Trophoblast cell (in vitro differentiated cells and primary cell): ENCODE measurements at places on chromosomes 5 and 9.

GRCh38 chr9:110255034-110255462 lies 1.3 kb downstream of the TXN start:
- no peaks in the 10 kb centered on the region for H3K27me3 ChIP-seq
- no peaks in the 10 kb centered on the region for H3K36me3 ChIP-seq
- DNase-seq: no peak
- H3K27ac ChIP-seq: peak overlapping the region; percentile 71
- H3K4me3 ChIP-seq: peak overlapping the region; percentile 91

DNA sequence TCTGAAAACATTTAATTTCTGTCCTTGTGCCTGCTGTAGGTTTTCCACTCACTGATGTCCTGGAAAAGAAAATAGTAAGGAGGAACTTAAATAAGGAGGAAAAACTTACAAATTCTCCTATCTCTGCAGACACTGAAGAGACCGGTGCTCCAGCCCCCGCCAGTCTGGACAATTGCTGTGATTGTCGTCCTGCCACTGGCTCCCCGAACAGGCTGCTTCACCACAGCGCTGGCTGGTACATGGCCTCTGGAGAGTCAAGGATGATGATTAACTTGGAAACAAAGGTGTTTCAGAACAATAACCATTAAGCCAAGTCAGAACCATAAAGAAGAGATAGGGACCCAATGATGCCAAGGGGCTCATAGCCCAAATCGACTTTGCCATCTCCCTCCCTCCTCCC lies 7.3 kb downstream of the PLAC8L1 start:
- no peaks in the 10 kb centered on the region for H3K27me3 ChIP-seq
- no peak overlapping the region for H3K27ac ChIP-seq
- no peak for DNase-seq

DNA sequence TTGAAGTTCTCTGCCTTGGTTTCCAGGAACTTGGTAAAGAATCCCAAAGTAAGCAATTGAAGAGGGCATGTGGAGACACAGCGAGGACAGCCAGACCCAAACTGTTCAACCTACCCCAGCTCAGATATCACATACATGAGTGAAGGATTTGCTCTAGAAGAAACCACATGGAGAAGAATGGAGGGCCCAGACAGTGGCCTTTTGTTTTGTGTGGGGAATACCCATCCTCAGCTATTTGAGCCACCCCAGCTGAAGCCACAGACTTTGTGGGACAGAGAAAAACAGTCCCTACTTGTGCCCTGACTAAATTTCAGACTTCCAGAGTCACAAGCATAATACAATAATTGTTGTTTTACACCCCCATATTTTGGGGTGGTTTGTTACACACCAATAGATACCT lies 387.1 kb downstream of the ZSWIM6 start:
- H3K27ac ChIP-seq: no peak overlapping the region
- H3K4me3 ChIP-seq: no peak overlapping the region
- H3K4me1 ChIP-seq: no peaks in the 10 kb centered on the region
- no peaks in the 10 kb centered on the region for H3K27me3 ChIP-seq
- DNase-seq: no peak

DNA sequence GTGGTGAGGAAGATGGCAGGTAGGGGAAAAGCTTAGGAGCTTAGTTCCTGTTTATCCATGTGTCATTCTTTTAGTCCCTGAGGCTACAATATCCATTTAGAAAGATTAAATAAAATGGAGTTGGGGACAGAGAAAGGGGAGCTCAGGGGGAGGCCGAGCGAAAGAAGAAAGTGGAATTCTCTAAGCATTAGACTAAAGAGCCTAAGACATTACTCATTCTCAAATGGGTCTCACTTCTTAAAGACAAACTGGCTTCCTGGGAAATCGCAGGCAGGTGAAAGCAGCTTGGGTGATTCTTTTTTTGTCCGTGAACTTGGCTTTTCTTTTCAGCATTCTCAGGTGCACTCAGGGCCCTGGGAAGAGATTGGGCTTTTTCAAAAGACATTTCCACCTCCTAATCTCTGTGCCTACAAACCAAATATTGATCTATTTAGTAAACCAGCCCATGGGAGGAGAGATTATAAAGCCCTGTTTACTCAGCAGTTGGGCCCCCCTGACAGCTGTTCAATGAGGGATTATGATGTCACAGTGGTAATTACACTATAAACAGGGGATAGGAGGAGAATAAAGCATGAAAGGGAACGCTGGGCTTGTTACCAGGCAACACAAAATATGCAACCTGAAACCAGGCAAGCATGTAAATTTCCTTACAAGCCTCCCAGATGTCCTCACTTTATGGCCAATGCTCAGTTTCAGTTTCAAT lies 584.0 kb downstream of the ACTL7B start:
- DNase-seq: peak; percentile 23
- peaks cover 8% of the 10 kb centered on the region for H3K4me1 ChIP-seq
- H3K4me3 ChIP-seq: no peak overlapping the region
- no peaks in the 10 kb centered on the region for H3K27me3 ChIP-seq
- H3K27ac ChIP-seq: no peak overlapping the region

DNA sequence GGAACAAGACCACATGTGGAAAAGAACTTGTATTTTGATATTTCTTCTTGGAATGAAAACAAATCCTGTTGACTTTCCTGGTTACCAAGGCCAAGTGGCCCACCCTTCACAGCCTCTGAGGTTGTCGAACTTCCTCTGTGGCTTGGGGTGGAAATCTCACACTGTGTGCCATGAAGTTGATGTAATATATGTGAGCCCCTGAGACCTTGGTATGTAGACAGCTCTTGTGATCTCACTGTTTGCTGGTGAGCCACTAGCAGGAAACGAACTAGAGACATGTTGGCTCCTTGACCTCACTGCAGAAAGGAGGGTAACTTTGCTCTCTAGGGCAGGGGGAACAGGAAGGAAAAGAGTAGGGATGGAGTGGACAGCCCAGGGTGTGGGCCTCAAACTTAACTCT lies 159.4 kb downstream of the ARHGAP26 start:
- no peaks in the 10 kb centered on the region for H3K36me3 ChIP-seq
- no peak for DNase-seq
- no peak overlapping the region for H3K27ac ChIP-seq
- H3K4me1 ChIP-seq: no peaks in the 10 kb centered on the region

GRCh38 chr5:61263561-61264272 lies 68.3 kb upstream of the ZSWIM6 start:
- H3K36me3 ChIP-seq: no peaks in the 10 kb centered on the region
- no peaks in the 10 kb centered on the region for H3K4me1 ChIP-seq
- no peak overlapping the region for H3K4me3 ChIP-seq
- no peak overlapping the region for H3K27ac ChIP-seq

GRCh38 chr5:148733601-148734438 lies 79.5 kb upstream of the HTR4 start:
- H3K27ac ChIP-seq: no peak overlapping the region
- DNase-seq: peak; percentile 74
- H3K27me3 ChIP-seq: no peaks in the 10 kb centered on the region
- H3K4me1 ChIP-seq: no peaks in the 10 kb centered on the region
- H3K4me3 ChIP-seq: no peak overlapping the region

DNA sequence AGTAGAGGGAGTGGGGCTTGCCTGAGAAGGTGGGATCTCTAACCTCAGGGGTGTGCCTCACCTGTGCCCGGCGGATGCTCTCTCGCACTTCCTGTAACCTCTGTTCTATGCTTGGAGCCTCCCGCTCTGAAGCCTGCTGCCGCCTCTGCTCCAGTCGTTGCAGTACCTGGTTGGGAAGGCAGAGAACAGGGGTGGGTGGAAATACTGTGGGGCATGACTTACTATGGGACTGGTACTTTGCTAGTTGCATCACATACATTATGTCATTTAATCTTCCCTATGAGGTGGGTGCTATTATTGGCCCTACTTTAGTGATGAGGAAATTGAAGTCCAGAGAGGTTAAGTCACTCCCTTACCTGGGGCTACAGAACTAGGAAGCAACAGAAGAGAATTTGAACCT lies 5.2 kb downstream of the FCHSD1 start:
- peaks cover 30% of the 10 kb centered on the region for H3K36me3 ChIP-seq
- H3K27ac ChIP-seq: no peak overlapping the region
- no peak for DNase-seq
- H3K4me3 ChIP-seq: no peak overlapping the region
- no peaks in the 10 kb centered on the region for H3K27me3 ChIP-seq

DNA sequence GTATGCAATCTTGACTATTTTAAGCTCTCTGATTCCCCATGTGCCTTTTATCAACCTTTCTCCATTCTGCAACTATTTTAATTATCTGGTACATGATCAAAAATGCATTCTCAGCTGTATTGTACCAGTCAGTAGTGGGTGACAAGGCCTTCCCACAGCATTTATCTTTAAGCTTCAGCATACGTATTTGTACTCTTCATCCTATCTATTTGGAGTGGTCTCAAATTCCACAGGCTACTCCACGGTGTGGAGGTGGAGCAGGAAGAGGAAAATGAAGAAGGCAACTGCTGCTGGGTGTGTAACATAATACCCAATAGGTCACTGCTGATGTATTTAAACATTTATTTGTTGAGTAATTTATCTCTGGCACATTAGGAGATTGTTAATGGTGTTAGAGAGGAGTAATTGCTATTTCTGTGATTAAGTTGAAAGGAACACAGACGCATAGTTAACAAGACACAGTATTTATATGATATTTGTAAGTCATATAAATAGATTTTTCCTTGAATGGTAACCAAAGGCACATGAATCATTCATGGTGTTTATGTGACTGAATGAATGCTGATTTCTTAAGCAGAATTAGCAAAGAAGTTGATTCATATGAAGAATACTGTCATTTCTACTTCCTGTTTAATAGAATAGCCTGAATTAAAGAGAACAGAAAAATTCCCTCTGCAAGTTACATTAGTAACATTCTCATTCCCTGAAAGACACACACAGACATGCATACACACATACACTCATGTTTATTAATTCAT lies 153.8 kb upstream of the NR3C1 start:
- no peaks in the 10 kb centered on the region for H3K4me1 ChIP-seq
- H3K36me3 ChIP-seq: no peaks in the 10 kb centered on the region
- DNase-seq: no peak
- H3K27ac ChIP-seq: no peak overlapping the region

DNA sequence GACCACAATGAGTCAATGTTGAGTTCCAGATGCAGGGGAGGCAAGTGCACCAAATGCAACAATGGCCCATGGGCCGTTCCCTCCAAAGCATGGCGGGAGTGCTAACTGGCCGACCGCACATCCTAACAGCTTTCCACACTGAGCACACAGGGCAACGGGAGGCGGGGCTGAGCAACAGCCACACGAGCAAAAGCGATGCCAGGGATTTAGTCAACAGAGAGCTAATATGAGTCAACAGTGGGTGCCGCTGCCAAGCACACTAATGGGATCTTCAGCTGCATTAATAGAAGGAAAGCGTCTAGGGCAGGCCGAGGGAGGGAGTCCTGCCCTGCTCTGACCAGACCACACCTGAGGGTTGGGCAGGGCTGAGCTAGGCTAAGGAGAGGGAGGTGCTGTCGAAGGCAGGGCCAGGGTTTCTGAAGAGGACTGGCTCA lies 4.6 kb downstream of the EPB41L4B start:
- no peaks in the 10 kb centered on the region for H3K36me3 ChIP-seq
- no peak for DNase-seq
- H3K27me3 ChIP-seq: no peaks in the 10 kb centered on the region
- H3K27ac ChIP-seq: no peak overlapping the region
- peaks cover 9% of the 10 kb centered on the region for H3K4me1 ChIP-seq

DNA sequence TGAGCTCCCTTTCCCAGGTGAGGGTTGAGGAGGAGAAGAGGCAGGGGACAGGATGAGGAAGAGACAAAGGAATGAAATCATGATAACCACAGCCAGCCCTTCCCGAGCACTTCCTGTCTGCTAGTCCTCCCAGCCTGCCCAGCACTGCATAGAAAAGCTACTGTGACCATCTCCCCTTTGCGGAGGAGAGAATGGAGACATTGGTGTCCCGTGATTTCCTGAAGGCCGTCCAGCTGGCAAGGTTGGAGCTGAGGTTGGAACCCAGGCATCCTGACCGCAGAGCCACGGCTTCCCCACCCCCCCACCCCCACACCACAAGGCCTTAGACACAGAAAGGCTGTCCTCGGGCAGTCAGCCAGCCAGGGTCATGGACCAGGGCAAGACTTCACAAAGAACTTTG lies 131.1 kb upstream of the ICE1 start:
- no peak overlapping the region for H3K27ac ChIP-seq
- no peak overlapping the region for H3K4me3 ChIP-seq
- H3K36me3 ChIP-seq: peaks cover 4% of the 10 kb centered on the region
- H3K27me3 ChIP-seq: no peaks in the 10 kb centered on the region
- DNase-seq: no peak

- no peak overlapping the region for H3K4me3 ChIP-seq
- H3K27me3 ChIP-seq: no peaks in the 10 kb centered on the region
- no peak for DNase-seq
- no peaks in the 10 kb centered on the region for H3K36me3 ChIP-seq
- H3K27ac ChIP-seq: no peak overlapping the region
- H3K4me1 ChIP-seq: no peaks in the 10 kb centered on the region
These were observed 23.0 kb upstream of the LARP1 start for GRCh38 chr5:154732212-154732611.

DNA sequence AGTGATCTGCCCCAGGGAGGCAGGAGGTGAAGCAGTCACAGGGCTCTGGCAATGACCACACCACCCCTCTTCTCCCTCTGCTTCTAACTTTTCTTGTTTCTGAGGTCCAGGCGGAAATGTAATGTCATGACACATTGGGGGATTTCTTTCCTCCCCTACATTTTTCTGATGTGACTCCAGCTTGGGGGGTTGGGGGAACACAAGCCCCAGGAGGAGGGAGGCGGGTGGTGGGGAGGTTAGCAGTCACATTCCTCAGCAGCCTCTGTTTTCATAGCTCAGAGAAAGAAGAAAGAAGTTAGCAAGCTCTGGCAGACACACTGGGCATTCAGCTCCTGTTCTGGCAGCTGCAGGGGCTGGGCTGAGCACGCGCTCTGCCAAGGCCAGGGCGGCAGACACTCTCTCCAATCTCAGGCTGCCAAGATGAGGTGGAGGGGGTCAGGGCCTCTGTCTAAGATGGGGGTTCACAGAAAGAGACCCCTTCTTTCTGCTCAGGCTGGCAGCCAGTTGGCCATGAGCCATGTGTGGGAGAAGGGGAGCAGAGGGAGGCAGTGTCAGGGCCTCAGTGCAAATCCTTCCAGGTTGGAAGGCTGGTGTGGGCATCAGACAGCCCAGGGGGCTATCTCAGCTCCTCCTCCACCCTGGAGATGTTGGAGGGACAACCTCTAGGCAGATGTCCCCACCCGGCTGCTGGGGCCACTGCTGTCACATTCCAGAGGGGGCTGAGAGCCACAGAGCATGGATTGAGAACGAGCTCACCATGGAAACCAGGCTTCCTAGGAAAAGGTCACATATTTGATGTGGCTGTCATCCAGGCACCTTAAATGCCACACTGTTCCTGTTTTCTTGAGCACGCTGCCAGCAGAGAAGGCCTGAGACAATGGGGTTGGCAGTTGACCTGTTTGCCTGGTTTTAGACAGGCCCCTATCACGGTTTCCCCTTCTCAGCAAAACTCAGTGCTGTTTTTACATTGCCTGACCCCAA lies 20.1 kb upstream of the PFDN1 start:
- H3K4me1 ChIP-seq: peaks cover 13% of the 10 kb centered on the region
- no peak overlapping the region for H3K4me3 ChIP-seq
- no peak for DNase-seq
- no peaks in the 10 kb centered on the region for H3K36me3 ChIP-seq
- peak overlapping the region; percentile 51 for H3K27ac ChIP-seq
- no peaks in the 10 kb centered on the region for H3K27me3 ChIP-seq

GRCh38 chr5:95823218-95823737 lies 752 bp upstream of the GLRX start:
- no peaks in the 10 kb centered on the region for H3K36me3 ChIP-seq
- H3K4me3 ChIP-seq: no peak overlapping the region
- H3K27me3 ChIP-seq: no peaks in the 10 kb centered on the region
- no peak overlapping the region for H3K27ac ChIP-seq
- no peak for DNase-seq

GRCh38 chr9:105064248-105065097 lies 136.5 kb upstream of the ABCA1 start:
- no peak overlapping the region for H3K4me3 ChIP-seq
- peak; percentile 98 for DNase-seq
- H3K27ac ChIP-seq: peak overlapping the region; percentile 19
- H3K27me3 ChIP-seq: no peaks in the 10 kb centered on the region
